ENCODE measurements at places on chromosomes 7 and 10.

- DNase-seq = no peak
Observed at GRCh38 chr10:76218035-76218434, 786.6 kb downstream of the LRMDA start.

DNA sequence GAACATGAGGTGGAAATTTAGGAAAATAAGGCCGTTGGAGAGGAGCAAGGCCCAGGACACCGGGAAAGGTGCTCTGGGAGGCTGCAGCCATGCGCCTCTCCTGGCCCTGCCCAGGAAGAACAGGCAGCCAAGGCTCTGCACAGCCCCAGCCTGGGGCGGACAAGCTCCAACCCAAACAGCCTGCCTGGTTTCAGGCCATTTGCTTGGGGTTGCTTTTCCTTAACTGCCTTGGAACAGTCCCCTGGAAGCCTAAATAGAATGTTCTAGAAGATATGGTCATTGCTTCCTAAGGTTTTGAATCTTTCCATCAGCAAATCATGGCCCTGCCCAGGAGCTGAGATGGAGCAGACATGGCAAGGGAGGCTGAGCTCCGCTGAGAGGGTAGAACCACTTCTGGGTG lies 11.0 kb downstream of the VSTM4 start:
- DNase-seq = no peak

GRCh38 chr7:151607464-151607867 lies 87.8 kb upstream of the RHEB start:
- DNase-seq = no peak

DNA sequence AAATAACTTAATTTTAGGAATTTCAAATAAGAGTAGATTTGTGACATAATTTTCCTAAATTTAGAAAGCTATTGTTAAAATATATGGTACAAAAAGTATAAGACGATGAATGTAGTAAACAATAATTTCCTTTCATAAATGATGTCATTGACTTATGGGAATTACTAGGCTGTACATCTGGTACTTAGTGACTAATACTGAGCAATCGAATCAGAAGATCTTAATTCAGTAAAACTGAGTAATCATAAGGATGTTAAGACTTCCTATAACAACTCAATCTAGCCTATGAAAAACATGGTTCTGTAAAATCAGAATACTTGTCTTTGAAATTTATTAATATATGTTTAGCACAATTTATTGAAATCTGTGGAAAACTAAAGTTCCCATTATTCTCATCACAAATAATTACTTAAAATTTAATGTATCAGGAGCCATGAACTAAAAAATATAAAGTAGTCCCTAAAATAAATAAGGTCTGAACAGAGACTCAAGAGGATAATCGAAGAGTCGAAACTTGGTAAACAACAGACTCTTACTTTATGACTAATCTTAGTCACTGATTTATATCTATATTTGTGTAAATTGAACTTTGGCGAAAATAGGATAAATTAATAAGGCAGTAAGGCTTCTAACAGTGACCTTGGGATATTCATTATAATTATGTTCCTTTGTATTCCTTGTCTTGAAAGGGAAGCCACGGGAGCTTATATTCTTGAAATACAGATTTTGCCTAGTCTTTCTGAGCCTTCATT lies 142.1 kb downstream of the HGF start:
- no peak for DNase-seq

DNA sequence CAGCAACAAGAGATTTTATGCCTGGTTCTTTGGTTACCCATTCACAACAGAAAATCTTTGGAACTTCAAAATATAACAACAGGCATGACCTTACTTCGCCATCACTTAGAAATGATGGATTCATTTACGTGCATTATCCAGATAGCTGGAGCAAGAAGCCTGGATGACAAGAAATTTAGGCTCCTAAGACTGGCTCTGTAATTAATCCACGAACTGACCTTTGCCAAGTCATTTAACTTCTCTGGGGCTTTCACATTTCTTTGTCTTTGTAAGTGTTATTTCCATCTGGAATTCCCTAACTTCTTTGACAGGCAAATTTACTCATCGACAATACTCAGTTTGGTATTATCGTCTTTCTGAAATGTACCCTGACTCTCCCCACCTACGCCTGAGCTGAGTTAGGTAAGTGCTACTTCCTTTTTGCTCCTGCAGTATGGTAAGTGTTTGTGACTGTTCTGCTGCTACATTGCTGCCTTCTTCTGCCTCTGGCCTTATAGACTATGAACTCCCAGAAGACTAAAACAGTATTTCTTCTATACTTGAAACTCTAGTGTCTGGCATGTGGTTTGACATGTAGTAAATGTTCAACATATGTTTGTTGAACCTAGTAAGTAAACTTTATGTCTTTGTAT lies 5.5 kb upstream of the MDFIC start:
- no peak for DNase-seq

DNA sequence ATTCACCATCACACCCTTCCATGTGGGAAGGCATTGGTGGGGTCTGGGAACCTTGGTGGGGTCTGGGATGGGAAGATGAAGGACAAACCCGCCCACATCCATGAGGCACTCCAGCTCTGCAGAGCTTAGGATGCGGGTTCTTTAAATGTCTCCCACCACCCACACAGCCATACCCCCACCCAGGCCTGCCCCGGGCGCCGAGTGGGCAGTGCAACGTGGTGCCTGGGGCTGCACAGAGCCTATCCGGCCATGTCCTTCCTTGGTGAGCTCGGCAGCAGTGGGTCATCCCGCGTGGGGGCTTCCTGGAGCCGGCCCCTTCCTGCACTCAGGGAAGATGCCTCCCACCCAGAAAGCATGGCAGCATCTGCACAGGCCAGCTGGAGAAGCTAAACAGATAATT lies 163.5 kb upstream of the TCERG1L start:
- DNase-seq = no peak

DNA sequence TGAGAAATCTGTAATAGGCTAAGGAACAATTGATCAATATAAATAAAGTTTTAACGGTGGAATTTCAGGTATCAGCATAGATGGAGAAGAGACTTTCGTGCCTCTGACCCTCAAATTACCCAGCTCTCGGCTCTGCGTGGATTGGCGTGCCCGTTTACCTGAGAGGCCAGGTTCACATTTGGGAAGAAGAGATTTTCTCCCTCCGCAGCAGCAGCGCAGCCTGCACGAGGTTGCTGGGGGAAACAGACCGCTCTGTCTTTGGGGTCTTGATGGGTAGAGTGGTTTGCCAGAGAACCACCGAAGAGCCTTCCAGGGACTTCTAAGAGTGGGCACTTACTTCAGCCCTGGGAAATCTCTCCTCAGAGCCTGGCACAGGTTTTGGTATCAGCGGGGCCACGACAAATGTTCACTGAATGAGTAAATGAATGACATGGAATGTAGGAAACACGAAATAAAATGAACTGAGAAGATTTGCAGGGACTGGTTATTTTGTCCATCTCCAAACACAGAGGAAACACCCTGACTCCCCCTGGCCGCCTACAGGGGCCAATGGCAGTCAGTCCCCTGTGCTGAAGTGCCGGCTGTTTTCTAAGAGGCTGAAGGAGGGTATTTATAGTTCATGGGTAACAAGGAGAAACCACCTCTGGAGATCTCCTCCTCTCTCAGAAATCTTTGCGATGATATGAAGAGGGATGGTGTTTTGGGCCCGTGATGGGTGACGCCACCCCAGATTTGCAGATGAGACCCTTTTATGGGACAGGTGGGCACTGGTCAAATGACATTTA lies 338.5 kb downstream of the ADARB2 start:
- DNase-seq = no peak

DNA sequence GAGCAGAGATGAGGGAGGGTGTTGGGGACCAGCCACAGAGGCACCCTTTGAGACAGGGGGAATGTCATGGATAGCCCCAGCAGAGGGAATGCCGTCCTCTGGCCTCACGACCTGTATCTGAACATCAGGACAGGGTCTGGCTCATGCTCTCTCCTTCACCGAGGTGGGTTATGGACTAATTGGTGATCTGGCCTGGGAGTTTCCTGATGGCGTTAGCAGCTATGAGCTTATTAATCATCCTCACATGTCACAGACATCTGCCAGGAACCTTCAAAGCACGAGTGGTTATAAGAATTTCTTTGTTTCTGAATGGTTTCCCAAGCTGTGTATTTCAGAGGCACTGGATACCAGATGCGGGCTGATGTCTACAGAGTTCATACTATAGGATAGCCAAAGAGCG lies 6.9 kb downstream of the CPA4 start:
- no peak for DNase-seq

DNA sequence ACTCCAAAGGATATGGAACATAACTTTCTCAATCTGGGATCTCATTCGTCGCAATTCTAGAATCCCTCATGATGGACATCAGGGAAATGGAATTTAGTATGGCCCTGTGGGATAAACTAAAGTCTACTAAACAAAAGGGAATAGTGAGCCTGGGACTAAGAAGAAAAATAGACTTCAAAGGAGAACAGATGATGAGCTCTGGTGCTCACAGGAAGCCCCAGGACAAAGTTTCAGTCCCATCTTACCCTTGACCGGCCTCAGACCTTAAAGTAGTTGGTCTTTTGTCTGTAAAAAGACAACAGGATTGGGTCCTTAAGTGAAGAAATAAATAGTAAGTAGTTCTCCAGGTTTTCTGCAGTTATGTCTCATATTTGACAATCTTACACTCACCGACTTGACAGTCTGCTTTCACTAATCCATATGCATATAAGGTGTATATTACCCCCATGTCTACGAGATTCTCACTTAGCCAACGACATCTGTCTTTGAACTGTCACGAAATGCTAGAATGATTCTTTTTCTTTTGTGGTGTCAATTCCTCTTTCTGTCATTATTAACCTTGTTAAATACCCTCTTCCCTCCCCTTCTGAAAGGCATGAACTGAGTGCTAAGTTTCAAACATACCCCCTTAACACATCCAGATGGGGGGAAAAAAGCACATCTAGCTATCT lies 10.9 kb upstream of the IKZF1 start:
- no peak for DNase-seq

DNA sequence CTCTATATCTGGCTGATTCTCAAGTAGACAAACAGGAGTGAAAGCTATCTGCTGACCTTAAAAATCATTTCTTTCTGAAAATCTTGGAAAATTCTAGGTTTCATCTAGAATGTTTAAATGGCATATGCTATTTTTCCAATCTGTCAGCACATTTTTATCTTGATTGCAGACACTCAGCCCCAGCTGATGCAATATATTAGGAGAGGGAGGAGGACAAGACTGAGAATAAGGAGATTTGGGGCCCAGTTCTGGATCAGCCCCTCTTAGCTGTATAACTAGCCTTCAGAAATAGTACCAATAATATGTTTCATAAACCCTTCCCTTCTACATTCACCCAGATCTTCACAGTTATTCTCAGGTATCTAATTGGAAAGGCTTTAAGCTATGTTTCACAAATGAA lies 131.2 kb downstream of the HDAC9 start:
- DNase-seq = no peak

GRCh38 chr7:71106226-71106625 lies 25.7 kb upstream of the GALNT17 start:
- DNase-seq = no peak

DNA sequence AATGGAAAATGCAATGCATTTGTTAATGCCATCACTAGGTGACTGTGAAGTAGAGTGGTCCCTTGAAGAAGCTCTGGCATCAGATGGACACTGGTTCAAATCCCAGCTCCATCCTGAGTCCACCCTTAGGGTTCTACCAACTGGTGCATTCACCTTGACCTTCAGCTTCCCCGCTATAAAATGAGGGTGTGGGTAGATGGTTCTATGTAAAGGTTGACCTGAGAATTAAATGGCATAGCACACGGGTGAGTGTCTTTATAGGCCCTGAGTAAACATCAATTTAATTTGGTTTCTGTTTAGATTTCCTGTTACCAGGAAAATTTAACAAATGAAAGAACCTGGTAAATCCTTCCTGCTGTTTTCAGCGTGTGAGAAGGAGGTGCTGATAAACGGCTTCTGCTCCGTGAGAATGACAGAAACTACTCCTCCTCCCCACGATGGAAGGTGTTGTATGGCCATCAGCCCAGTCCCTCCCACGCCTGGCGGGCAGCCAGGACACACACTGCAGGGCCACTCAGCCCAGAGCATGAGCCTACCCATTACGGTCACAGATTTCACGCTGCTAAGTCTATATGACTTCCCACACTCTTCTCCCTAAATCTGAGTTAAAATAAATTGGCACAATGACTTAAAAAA lies 210.1 kb downstream of the TNS3 start:
- DNase-seq = no peak

DNA sequence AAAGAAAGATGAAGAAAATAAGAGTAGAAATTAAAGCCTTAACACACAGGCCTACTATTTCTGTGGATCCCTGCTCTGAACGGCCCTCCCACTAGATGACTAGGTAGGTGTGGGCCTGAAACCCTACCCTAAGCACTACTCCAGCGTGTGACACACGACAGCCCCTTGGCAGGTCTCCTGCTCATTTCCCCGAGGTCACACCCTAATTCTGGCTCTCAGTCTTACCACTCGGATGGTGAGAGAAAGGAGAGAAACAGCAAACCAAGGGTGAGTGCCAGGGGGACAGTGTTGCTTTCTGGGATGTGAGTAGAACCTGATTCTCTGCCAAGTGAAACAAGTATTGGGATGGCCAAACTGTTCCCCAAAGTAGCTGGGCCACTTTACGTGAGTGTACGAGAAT lies 12.1 kb downstream of the GALNTL5 start:
- DNase-seq = no peak

DNA sequence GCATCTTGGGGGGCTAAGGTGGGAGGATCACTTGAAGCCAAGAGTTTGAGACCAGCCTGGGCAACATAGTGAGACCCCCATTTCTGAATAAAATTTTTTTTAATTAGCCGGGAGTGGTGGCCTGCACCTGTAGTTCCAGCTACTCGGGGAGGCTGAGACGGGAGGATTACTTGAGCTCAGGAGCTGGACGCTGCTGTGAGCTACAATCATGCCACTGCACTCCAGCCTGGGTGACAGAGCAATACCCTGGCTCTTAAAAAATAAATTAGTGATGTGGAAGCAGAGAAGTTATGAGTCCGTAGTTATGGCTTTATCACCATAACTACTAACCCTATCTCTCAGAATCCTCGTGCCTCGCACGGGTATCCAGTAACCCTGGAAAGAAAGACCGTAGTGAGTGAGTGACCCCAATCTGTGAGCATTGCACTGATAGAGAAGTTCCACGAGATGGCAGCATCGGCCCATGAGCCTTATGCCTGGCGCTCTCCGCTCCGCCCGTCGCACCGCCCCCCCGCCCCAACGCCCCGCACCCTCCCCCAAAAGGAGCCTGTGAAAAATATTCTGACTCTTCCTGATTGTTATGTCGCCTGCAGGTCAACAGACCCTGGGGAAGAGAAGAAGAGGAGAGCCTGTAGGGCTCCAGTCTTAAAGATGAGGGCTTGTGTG lies 4.9 kb upstream of the SLC29A3 start:
- peak; percentile 52 for DNase-seq

GRCh38 chr7:87599336-87599735 lies 1.3 kb downstream of the ABCB1 start:
- peak; percentile 6 for DNase-seq

GRCh38 chr7:95686109-95686508 lies 86.2 kb upstream of the DYNC1I1 start:
- DNase-seq = peak; percentile 23

GRCh38 chr7:537911-538634 lies 18.4 kb upstream of the PDGFA start:
- DNase-seq = no peak

- no peak for DNase-seq
Observed at GRCh38 chr7:155984609-155985405, 172.5 kb upstream of the SHH start.

Measured in Jurkat, Clone E6-1 (cell line).